NCI-H69 (cell line): ENCODE measurements at places on chromosomes 4 and X.

DNA sequence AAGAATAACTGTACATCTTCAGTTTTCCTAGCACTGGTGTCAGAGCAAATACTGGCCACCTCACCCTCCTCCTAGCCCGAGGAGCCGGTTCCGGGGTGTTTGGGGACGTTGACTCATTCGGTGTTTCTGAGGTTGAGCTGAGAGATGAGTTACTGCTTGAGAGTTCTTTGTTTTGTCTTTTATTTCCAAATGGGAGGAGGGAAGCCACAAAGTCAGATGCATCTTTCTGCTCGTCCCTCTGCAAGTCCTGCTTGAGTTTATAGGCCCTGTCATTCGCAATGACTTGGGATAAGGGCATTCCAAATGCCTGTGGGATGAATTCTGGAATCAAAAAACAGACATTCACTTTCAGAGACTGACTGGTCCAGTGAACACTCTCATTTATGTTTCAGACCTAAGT is 77.5 kb downstream of the HCCS start:
- no peak for DNase-seq

DNA sequence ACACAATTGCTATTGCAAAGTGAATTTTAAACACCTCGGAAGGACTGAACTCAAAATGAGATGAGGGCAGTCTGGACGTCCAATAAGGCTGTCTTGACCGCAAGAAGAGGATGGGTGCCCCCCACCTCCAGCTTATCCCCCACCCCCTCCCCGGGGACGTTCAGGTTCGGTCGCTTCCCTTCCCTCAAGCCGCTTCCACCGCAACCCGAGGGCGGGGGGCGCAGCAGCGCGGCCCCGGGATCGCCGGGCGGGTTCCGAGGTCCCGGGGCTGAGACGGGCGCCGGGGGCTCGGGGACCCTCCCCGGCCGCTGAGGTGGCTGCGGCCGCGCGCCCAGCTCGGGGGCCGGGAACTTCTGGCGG is 480 bp downstream of the USP46 start:
- DNase-seq = peak; percentile 48

GRCh38 chr4:153507310-153508073 is 41.3 kb downstream of the TMEM131L start:
- DNase-seq = no peak

DNA sequence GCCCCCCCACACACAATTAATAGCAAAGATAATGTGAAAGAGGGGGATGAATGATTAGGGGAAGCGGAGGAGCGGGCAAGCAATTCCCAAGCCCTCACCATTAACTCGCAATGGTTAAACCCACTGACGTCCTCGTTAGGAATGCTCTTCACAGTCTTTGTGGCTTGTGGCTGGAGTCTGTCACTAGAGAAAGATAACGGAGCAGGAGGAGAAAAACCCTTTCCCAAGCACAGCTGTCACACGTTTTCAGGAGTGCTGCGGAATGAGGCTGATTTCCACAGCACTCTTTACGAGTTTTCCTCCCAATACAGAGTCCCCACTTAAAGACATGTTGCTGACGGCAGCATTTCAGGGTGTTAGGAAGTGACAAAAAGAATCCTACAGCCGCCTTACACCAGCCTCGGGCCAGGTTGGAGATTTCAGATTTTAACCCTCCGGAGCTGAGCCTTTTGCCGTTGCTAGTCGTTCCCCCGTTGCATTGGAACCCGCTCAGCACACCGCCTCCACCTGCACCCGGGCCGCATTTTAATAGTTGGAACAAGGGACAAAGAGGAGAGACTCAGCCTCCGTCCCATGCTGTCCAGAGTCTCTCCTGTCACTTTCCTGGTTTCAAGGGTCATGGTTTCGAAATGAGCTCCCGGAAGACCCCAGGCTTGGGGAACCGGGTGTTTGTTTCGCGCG is 92.2 kb downstream of the GEMIN8 start:
- DNase-seq = peak; percentile 35

GRCh38 chrX:23185951-23186350 is 148.7 kb upstream of the PTCHD1 start:
- DNase-seq = no peak

DNA sequence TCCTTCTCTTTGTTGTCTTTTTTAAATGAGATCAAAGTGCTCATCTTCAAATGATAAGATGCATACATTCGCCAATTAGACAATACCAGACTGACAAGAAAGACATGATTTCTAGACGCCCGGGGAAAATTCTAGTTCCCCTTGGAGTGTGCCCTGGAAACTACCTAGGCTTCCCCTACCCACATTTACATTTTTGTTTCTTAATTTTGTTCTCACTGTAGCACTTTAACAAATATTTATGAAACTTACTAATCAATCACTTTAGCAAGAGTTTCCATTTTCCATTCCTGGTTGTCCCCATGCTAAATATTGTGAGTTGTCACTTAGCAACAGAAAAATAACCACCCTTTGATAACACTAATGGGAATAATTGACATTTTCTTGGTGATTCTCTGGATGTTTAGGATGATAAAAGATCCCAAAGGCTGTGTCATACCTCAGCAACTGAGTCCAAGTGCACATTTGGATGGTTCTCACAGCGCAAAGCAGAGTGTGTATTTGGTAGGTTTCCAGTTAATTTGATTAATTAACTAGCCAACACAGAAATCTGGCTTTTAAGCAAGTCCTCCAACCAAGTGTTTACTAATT is 69.6 kb downstream of the FGFBP1 start:
- DNase-seq = no peak

DNA sequence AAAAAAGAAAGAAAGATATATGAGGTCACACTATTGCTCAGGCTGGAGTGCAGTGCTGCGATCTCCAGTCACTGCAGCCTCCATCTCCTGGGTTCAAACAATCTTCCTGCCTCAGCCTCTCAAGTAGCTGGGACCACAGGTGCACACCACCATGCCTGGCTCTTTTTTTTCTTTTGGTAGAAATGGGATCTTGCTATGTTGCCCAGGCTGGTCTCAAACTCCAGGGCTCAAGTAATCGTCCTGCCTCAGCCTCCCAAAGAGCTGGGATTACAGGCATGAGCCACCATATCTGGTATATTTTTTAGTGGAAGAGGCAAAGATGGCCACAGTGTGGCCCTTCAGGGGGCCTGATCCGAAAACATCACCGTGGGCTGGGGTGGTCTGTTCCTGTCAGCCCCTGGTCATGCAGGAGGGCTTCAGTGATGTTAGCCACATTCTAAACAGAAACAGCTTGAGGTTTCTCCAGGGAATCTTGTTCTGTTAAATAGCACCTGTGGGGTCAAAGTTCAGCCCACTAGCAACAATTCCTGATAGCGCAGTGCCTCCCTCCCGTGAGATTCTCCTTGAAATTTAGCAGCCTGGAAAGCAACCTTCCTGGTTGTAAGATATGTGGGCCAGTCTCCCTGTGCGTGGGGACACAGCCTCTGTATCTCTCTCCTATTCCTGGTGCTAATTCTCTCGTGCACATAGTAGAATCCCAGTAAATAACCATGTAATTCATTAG is 7.3 kb upstream of the DHRSX start:
- DNase-seq = no peak
